ENCODE measurements at places on chromosomes 7 and 10. TPM values are rescaled to one million over a fixed set of nuclear protein-coding genes. Genes with fewer than 3 reads are reported as not detected.

The TEX47 gene
- total RNA-seq = not detected

- DNase-seq = no peak
These were observed 31.6 kb downstream of the CTTNBP2 start for GRCh38 chr7:117841611-117842010.

DNA sequence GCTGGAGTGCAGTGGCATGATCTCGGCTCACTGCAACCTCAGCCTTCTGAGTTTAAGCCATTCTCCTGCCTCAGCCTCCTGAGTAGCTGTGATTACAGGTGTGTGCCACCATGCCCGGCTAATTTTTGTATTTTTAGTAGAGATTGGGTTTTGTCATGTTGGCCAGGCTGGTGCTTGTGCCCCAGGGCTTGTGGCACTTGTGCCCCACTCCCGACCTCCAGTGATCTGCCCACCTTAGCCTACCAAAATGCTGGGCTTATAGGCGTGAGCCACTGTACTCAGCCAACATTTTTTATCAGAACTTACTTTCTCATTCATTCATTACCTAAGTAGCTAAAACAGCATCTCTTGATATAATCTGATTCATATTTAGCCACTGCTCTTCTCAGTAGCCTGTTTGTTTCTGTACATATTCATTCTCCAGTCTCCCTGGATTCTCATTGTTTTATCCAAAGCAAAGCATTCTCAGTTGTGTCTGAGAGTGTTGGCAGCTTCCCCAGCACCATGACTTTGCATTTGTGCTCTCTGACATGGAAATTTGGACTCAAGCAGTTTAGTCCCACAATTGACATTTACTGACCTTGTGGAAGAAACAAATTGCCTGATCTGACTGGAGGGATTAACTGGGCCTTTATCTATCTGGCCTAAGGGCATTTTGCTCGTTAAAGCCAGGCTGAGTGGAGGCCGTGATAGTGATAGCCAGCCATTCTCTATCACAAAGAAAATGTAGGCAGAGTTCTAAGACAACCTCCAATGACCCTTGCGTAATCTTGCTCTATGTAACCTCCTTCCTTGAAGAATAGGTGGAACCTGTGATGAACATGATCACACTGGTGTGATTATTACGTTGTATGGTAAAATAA is 44.9 kb downstream of the AKR1B15 start:
- no peak for DNase-seq

DNA sequence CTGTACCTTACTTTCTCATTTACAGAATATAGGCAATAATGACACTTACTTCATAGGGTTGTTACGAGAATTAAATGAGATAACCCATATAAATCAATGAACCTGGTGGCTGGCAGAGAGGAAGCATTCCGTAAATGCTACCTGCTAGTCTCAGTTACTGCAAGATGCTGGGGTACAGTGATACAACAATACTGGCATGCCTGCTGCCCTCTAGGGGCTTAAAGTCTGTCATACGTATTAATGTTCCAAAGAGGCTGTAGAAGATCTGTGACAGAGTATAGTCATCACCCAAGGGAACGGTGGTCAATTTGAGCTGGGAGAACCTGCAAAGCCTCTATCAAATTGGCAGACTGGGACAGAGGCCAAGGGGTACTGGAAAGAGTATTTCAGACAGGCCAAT is 421.5 kb downstream of the GPAM start:
- DNase-seq = no peak

DNA sequence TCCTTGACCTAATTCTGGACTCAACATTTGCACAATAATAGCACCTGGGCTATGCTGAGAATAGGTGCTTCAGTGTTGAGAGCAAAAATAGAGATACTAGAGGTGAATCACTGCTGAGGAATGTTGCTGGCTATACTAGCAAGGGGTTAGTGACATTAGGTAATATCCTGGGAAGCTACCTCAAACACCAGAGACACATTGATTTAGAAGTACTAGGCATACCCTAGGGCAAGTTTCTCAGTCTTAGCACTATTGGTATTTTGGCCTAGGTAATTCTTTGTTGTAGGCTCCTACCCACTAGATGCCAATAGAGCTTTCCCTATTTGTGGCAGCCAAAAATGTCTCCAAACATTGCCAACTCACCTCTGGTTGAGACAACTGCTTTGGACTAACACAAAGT is 484.0 kb upstream of the MBL2 start:
- no peak for DNase-seq

All from chondrocyte (in vitro differentiated cells).